ENCODE measurements at places on chromosomes 13 and 19.

DNA sequence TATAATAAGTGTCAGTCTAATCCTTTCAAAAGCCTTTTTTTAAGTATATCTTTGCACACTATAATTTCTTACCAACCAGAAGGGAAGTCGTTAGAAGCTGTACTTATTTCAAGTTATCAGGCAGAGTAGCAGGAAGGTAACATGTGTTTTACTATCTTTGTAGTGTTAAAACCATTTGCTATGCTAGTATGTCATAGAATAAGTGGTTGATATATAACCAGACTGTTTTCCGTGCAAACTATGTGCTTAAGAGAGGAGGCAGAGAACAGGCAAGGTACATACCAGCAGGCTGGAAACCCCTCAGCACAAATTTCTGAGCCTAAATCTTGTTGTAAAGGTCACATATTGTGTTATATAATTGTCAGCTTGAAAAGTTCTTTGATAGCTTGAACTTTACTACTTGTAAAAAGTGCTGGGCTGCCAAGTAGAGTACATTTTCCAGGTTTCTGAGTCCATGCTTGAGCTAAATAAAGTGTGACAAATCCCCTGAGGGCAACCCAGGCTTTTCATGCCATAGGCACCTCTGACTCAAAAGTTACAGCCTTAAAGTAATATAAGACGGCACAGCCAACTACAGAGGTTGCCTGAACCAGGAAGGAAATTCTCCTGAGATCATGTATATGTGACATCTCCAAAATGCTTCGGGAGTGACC, 1297.4 kb downstream of the PCDH9 start:
- DNase-seq: no peak

GRCh38 chr19:13430790-13431582, 75.3 kb downstream of the CACNA1A start:
- no peak for DNase-seq

- no peak for DNase-seq
Measured at GRCh38 chr19:16894080-16894479, 5.3 kb downstream of the F2RL3 start.

GRCh38 chr13:57409121-57409520, 222.4 kb upstream of the PCDH17 start:
- no peak for DNase-seq

- no peak for DNase-seq
Measured at GRCh38 chr19:3577723-3578344, 5.1 kb downstream of the HMG20B start.

DNA sequence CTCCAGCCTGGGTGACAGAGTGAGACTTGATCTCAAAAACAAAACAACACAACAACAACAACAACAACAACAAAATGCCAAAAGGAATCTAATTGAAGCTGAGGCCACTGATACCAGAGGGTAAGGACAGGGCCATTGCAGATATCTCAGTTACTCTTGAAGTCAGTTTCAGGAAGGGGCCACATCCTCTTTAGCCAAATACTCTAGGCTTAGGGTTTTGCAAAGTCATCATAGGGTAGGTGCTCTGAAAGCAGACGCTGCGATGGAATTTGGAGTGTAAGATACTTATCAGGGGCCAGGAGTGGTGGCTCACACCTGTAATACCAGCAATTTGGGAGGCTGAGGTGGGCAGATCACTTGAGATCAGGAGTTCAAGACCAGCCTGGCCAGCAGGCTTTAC, 46.6 kb upstream of the UBAC2 start:
- DNase-seq: no peak

- DNase-seq: no peak
Measured at GRCh38 chr19:40270362-40271089, 14.6 kb downstream of the AKT2 start.

GRCh38 chr13:101565317-101565716, 112.8 kb downstream of the ITGBL1 start:
- DNase-seq: no peak

DNA sequence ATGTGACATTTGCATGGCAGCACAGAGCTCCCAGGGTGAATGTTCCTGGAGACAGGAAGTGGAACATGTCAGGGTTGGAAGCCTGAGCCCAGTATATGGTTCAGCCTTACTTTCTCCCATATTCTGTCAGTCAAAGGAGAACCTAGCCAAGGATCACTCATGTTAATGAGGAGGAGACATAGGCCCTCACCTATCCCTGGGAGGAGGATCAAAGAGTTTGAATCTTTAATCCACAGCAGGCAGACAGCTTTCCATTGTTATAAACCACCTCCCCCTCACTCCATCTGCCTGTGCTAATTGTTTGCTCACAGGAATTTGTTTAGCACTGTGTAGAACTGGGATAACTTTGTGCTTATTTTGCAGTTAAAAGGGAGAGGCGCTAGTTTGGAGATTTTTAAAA, 1069.1 kb downstream of the EFNB2 start:
- no peak for DNase-seq

- no peak for DNase-seq
Measured at GRCh38 chr13:44259045-44260027, 114.3 kb upstream of the SERP2 start.

DNA sequence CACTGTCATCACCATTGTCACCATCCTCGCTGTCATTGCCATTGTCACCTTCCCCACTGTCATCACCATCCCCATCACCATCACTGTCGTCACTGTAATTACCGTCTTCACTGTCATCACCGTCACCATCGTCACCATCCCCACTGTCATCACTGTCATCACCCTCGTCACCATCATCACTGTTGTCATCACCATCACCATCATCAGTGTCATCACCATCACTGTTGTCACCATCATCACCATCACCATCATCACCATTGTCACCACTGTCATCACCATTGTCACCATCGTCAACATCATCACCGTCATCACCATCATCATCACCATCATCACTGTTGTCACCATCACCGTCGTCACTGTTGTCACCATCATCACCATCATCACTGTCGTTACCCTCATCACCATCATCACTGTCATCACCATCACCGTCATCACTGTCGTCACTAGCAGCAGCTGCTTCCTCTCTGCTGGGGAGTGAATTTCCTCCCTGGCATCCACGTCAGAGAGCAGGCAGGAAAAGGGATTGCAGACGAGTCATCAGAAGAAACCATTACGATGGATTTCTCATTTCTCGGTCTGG, 27.3 kb downstream of the TMEM255B start:
- no peak for DNase-seq

DNA sequence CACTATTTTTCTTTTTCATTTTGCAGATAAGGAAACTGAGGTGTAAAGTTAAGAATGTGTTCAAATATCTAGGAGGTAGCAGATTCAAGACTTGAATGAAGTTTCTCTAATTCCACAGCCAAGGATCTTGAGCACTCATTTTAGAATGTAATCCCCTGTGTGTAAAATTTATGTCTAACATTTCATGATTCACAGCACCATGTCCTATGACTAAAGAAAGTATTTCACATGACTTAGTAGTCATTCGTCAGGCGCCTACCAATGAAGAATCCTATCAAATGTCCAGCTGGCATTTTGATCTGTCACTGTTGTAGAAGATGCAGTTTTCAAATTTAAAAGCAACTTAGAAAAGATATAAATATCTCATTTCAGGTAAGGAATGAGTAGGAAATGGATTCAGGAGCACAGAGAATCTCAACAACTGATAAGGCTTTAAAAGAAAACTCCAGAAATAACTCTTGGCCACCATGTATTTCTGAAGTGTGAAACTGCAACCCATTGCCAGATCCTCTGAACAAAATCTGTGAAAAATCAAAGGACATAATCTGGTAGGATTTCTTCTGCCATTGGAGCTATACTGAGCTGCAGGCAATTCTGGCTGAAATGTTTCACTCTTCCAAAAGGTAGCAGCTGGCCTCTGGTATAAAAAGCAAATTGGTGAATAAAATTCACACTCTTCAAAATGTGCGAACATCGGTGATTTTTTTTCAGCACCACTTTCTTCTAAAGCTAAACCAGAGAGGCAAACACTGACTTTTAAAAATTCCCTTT, 92.2 kb downstream of the DCLK1 start:
- DNase-seq: no peak

DNA sequence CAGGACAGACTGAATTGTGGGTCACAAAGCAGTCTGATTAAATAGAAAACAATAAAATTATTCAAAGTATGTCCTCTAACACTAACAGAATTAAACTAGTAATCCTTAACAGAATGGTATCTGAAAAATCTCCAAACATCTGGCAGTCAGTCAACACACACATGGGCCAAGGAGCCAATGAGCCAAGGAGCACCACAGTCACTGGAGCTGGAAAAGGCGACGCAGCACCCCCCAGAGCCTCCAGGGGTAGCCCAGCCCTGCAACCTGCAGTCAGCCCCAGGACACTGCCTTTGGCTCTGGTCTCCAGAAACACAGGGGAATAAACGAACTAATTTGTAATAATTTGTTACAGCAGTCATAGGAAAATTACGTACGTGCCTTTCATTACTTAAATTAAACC, 12.3 kb downstream of the TUBGCP3 start:
- no peak for DNase-seq

DNA sequence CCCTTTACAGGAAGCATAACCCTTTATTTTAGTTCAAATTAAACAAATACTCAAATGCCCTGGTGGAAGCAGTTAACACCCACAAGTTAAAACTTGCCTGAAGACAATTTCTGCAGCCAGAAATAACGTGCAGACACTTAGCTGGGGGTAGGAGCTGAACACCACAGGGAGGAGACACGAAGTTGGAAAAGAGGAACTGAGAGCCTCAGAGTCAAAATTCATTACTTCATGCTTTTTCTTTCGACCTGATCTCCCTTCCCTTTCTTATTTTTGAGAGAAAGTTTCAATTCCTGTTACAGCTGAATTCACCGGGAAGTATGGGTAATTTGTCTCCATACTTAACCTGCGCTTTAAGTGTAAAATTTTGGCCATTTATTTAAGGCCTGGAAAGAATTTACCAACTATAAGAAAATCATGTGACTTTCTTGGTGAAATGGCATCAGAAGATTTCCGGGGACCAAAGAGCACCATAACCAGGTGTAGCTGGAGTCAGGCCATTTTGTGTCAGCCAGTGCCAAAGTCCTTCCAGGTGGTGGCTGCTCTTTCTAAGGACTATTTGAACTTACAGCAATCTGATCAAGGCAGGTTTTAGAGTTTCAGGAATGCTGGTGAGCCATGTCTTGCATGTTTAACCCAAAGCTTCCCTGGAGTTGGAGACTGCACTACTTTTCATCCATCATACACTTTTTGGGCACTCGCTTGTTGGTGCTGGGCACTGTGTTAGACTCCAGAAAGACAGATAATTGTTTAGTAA, 46.5 kb upstream of the RCBTB2 start:
- DNase-seq: no peak

- no peak for DNase-seq
Measured at GRCh38 chr19:31883296-31883990, 462.0 kb upstream of the ZNF507 start.

- no peak for DNase-seq
Measured at GRCh38 chr19:19062454-19063182, 1.2 kb upstream of the SLC25A42 start.

DNA sequence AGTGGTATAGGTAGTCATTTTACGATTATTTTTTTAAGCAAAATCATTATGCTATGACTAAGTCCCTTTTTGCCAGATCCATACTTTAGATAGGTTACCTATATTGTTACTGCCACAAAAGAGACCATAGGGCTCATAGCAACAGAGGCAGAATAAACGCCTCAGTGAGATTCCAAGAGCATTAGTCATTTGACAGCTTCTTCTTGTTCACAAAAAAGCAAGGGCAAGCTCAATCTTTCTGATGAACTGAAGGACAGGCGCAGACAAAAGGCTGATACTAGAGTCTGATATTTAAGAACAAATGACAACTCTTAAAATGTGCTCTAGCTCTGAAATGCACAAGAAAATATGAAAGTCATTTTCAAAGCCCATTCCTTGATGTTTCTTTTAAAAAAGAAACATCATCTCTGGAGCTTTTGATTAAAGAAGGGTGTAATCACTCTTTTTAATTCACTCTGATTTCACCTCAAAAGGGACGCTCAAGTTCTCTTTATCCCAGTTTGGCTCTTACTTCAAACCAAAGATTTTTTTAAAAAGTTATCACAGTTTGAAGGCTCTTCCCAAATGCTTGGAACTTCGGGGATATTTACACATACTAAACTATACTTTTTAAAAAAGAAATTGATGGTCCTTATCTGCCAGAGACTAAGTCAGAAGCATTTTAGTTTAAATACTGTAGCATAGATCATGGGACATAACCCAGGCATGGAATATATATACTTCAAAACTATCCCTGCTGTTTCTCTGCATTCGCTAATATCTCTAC, 187.2 kb downstream of the EFNB2 start:
- DNase-seq: no peak

GRCh38 chr13:111202156-111202621, 87.1 kb downstream of the ARHGEF7 start:
- DNase-seq: peak; percentile 40

- no peak for DNase-seq
Measured at GRCh38 chr19:48674216-48674809, 1.5 kb upstream of the NTN5 start.

- no peak for DNase-seq
Measured at GRCh38 chr13:44812818-44813217, 176.5 kb downstream of the NUFIP1 start.

DNA sequence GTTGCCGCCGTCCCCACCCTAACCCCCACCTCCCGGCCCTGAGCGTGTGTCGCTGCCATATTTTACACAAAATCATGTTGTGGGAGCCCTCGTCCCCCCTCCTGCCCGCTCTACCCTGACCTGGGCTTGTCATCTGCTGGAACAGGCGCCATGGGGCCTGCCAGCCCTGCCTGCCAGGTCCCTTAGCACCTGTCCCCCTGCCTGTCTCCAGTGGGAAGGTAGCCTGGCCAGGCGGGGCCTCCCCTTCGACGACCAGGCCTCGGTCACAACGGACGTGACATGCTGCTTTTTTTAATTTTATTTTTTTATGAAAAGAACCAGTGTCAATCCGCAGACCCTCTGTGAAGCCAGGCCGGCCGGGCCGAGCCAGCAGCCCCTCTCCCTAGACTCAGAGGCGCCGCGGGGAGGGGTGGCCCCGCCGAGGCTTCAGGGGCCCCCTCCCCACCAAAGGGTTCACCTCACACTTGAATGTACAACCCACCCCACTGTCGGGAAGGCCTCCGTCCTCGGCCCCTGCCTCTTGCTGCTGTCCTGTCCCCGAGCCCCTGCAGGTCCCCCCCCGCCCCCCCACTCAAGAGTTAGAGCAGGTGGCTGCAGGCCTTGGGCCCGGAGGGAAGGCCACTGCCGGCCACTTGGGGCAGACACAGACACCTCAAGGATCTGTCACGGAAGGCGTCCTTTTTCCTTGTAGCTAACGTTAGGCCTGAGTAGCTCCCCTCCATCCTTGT, 6.4 kb downstream of the YIPF2 start:
- DNase-seq: no peak

DNA sequence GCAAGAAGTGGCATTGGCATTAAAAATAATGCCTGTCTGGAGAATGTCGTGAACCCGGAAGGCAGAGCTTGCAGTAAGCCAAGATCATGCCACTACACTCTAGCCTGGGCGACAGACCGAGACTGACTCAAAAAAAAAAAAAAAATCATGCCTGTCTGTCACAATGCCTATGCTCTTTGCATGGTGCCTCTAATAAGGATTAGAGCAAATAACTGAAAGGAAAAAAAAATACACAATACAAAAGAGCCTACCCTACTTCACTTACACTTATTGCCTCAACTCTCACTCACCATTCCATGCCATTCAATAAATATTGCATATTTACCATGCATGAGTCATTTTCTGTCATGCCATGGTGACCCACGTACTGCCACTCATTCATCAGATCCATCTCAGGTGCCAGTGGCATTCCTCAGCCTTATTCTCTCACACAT, 49.1 kb downstream of the TBC1D4 start:
- DNase-seq: no peak

- DNase-seq: peak; percentile 43
Measured at GRCh38 chr13:49652355-49653305, 24.3 kb downstream of the ARL11 start.
